Neural crest cell (in vitro differentiated cells): ENCODE measurements at places on chromosomes 12 and 14. TPM values are rescaled to one million over a fixed set of nuclear protein-coding genes. Genes with fewer than 3 reads are reported as not detected.

GRCh38 chr14:60856111-60856510 lies 121.5 kb downstream of the MNAT1 start:
- H3K4me3 ChIP-seq = no peak overlapping the region
- H3K27ac ChIP-seq = no peak overlapping the region
- no peaks in the 10 kb centered on the region for H3K4me1 ChIP-seq
- no peak for DNase-seq

GRCh38 chr12:1525858-1526257 lies 68.5 kb downstream of the FBXL14 start:
- H3K36me3 ChIP-seq = no peaks in the 10 kb centered on the region
- no peak for DNase-seq
- H3K27ac ChIP-seq = no peak overlapping the region
- peaks cover 18% of the 10 kb centered on the region for H3K4me1 ChIP-seq

DNA sequence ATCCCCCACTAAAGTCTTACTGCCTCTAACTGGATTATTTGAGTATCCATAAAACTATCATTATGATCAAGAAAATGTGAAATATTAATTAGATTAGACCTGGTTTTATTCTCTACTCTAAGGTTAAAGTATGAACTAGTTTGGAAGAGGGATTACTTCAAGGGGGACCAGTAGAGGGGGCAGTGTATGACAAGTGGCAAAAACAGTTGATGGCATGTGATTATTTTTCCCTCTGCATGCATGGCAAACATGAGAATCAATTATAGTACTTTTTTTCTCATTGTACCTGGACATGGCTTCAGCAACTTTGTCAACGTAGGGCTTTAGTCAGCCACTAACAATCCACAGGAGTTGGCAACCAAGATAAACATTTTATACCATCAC lies 145.0 kb upstream of the SLC38A2 start:
- no peak overlapping the region for H3K4me3 ChIP-seq
- no peak overlapping the region for H3K27ac ChIP-seq
- H3K27me3 ChIP-seq = no peaks in the 10 kb centered on the region
- no peak for DNase-seq

DNA sequence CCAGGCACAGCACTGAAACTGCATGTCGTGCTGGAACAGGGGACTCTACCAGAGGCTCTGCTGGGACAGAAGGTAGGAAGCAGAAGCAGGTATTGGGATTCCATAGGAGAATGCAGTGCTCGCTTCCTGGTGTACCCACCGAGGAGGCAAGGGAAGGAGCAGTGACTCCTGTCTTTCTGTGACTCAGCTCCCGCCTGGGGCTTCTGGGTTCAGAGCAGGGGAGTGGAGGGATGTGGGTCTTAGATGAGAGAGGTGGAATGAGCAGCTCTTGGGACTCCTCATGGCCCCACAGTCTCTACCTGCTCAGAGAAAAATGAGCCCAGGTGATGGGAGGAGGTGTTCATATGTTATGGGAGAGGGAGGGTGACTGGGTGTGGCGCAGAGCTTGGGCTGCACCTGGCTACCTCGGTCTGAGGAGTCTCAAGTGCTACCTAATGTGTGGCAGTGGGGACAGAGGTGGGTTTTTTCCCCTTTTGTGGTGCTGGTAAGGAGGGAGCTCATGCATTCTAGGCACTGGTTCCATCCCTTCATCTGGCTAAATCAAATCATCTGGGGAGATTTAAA lies 26.3 kb downstream of the WNT5B start:
- H3K27ac ChIP-seq = no peak overlapping the region
- no peak for DNase-seq
- no peak overlapping the region for H3K4me3 ChIP-seq
- H3K4me1 ChIP-seq = peaks cover 10% of the 10 kb centered on the region

- peak; percentile 45 for DNase-seq
- no peak within 1 kb of the TSS for H3K27ac ChIP-seq
- peak within 1 kb of the TSS; percentile 86 for H3K4me3 ChIP-seq
- no peaks in the 10 kb centered on the region for H3K4me1 ChIP-seq
- no peaks in the 10 kb centered on the region for H3K36me3 ChIP-seq
Observed at GRCh38 chr14:105180592-105181548, at the start of gene NUDT14. TSS of gene NUDT14 (minus strand) at chr14:105181312. CDS start at chr14:105181209, 103 bp downstream.

DNA sequence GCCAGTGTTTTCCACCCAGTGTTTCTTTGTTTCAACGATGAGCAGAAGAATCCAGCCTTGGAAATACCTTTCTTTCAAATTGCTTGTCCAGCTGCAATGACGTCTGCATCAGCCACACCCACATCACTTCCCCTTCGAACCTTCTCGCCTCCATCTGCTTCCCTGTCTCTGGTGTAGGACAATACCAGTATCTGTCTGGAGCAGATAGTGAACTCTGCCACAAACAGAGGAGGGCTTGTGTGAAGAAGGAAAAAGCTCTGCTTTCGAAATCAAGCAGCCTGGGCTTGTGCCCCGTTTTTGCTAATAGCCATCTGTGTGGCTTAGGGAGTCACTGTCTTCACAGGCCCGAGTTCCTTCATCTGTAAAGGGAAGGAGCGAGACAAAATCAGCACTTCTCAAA lies 415.4 kb downstream of the ZFP36L1 start:
- peak overlapping the region; percentile 80 for H3K4me3 ChIP-seq
- peak overlapping the region; percentile 97 for H3K27ac ChIP-seq
- peak; percentile 36 for DNase-seq
- H3K36me3 ChIP-seq = no peaks in the 10 kb centered on the region
- H3K27me3 ChIP-seq = no peaks in the 10 kb centered on the region
- peaks cover 71% of the 10 kb centered on the region for H3K4me1 ChIP-seq

- H3K4me1 ChIP-seq = peaks cover 56% of the 10 kb centered on the region
- no peak overlapping the region for H3K27ac ChIP-seq
- H3K36me3 ChIP-seq = no peaks in the 10 kb centered on the region
Observed at GRCh38 chr14:74511966-74512830, 18.6 kb downstream of the ISCA2 start.

GRCh38 chr14:91883753-91884152 lies 16.4 kb upstream of the TC2N start:
- H3K4me3 ChIP-seq = no peak overlapping the region
- H3K4me1 ChIP-seq = peaks cover 4% of the 10 kb centered on the region
- H3K27ac ChIP-seq = no peak overlapping the region
- H3K27me3 ChIP-seq = no peaks in the 10 kb centered on the region
- no peaks in the 10 kb centered on the region for H3K36me3 ChIP-seq
- DNase-seq = no peak

DNA sequence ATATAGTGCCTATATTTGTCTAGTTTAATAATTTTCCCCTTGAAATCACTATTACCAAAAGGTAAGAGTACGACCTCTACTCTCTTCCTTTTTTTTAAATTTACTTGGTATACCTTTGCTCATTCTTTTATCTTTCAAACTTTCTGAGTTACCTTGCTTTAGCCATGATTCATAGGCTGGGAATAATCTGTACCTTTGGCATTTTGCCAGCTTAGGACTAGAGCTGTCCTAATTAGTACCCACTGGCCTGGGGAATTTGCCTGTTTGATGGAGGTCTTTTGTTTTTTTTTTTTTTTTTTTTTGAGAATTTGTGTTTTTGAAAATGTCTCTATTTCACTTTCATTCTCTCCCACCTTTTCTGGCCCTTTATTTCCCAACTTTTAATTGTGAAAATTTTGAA lies 8.7 kb upstream of the SLC4A8 start:
- H3K27me3 ChIP-seq = peaks cover 4% of the 10 kb centered on the region
- DNase-seq = no peak
- no peaks in the 10 kb centered on the region for H3K36me3 ChIP-seq
- H3K4me1 ChIP-seq = peaks cover 20% of the 10 kb centered on the region
- no peak overlapping the region for H3K27ac ChIP-seq

DNA sequence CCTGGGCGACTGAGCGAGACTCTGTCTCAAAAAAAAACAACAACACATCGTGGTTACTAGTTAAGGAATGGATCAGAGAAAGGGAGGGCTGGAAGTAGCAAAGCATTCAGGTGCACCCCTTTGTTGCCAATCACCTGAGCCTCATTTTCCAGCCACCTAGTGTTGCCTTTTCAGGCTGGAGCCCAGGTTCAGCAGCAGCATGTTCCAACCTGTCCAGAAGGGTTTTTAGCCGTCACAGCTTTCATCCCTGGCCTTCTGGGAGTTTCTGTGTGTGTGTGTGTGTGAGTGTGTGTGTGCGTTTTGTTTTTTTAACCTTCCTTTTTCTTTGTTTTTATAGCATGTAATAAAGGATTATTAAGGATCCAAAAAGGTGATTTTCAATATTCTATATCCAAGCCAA lies 121.1 kb upstream of the ATF1 start:
- no peaks in the 10 kb centered on the region for H3K36me3 ChIP-seq
- H3K4me1 ChIP-seq = peaks cover 11% of the 10 kb centered on the region
- no peak for DNase-seq
- no peak overlapping the region for H3K4me3 ChIP-seq

- H3K27ac ChIP-seq = no peak overlapping the region
- no peak for DNase-seq
- no peaks in the 10 kb centered on the region for H3K27me3 ChIP-seq
- no peak overlapping the region for H3K4me3 ChIP-seq
- no peaks in the 10 kb centered on the region for H3K36me3 ChIP-seq
- H3K4me1 ChIP-seq = peaks cover 14% of the 10 kb centered on the region
Observed at GRCh38 chr12:125151284-125151683, 86.0 kb downstream of the AACS start.

DNA sequence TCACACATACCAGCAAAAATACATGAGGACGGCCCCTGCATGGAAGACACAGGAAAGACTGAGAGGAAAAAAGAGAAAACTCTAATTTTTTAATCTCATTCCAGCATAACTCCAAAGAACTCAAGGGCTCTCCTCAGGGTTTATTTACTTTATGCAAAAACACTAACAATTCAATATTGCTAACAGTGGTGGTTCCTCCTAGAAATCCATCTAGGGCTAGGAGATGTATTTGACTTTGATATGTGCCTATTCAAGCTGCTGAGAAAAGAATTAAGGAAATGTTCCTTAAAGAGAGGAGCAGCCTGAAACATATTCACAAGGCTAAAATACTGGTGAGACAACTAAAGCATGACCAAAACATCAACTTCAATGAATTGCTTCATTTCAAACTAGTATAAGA lies 57.0 kb downstream of the SLC25A21 start:
- H3K36me3 ChIP-seq = peaks cover 3% of the 10 kb centered on the region
- no peak for DNase-seq
- no peak overlapping the region for H3K27ac ChIP-seq

DNA sequence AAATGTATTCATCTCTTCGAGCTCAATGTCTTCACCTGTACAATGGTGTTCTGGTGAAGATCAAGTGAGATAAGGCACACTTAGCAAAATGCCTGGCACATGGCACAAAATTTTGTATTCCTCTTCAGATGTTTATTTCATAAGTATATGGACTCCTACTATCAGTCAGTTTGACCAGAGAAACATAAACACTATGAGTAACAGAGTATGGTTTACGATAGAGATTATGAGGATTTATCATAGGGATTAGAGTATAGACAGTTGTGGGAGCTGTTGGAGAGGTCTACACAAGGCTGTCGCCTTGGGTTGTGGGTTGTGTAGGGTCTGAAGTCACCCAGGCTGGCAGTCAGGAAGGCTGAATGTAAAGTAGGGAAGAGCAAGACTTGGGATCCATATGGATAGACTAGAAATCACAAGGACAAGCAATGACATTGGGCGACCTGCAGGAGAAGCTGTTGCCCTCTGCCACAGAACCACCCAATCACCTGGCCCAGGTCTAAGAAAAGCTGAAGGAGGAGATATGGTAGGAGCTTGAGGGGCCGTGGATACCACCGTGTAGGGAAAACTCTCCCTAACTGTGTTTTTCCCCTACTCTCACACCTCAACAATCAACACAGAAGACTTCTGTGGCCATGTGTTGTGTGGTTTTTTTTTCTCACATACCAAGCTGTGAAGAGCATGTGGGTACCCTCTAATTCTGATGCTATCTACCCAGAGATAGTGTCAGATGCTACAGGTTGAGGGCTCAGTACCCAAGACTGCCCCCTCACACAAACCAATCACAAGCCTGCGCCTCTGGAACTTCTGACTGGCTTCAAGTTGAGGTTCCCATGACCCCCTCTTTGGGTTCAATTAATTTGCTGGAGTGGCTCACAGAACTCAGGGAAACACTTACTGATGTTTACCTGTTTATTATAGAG lies 27.2 kb upstream of the RESF1 start:
- H3K4me3 ChIP-seq = no peak overlapping the region
- peaks cover 5% of the 10 kb centered on the region for H3K4me1 ChIP-seq
- DNase-seq = no peak
- no peaks in the 10 kb centered on the region for H3K36me3 ChIP-seq
- no peaks in the 10 kb centered on the region for H3K27me3 ChIP-seq

DNA sequence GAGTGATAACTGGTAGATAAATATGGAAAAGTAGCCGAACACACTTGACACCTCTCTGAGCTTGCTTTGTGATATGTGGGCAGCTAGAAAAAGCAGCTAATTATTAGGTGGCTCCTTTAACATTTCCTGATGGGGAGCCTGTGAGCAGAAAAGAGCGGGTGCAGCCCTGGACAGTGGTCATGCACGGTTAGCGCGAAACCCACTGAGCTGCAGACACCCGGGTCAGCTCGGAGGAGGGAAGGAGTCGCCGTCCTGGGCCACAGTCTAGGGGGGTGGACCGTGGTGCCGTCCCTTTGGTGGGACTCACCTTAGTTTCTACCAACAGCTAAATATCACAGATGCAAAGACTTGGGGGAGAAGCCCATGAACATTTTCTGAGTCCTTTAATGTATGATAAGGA lies 6.6 kb downstream of the COA8 start:
- peak overlapping the region; percentile 53 for H3K4me3 ChIP-seq
- H3K27me3 ChIP-seq = no peaks in the 10 kb centered on the region
- H3K27ac ChIP-seq = peak overlapping the region; percentile 92
- H3K4me1 ChIP-seq = peaks cover 23% of the 10 kb centered on the region
- peaks cover 2% of the 10 kb centered on the region for H3K36me3 ChIP-seq
- DNase-seq = no peak

DNA sequence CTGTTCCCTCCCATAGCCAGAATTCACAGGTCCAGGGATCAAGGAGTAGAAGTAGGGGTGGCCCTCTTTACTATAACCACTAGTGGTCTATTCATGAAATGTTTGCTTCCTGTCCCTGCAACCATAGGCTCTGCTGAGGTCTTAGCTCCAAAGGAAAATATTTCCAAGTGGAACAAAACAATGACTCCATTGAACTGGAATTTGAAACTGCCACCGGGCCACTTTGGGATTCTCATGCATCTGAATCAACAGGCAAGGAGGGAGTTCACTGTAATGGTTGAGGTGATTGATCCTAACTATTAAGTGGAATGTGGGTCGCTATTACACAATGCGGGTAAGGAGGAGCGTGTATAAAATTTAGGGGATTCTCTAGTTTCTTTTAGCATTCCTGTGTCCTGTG lies 197.0 kb downstream of the ETNK1 start:
- H3K27ac ChIP-seq = no peak overlapping the region
- no peaks in the 10 kb centered on the region for H3K27me3 ChIP-seq
- no peak overlapping the region for H3K4me3 ChIP-seq
- H3K36me3 ChIP-seq = no peaks in the 10 kb centered on the region
- no peak for DNase-seq
- H3K4me1 ChIP-seq = peaks cover 5% of the 10 kb centered on the region

DNA sequence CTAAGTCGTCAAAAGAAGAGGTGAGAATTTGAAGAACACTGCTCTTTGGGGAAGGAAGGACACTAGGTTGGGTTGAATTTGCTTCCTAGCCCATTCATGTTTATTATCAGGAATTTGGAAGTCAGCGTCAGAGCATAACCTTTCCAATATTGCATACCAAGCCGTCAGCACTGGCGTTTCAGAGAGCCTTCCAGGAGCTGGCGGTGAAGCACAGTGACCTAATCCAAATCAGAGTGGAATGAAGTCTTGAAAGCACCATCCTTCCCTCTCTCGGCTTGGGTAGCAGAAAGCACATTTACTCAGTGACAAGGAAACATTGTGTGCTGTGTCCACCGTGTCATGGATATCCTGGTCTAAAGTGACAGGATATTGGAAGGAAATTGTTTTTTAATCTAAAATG lies 240.3 kb upstream of the PELI2 start:
- peaks cover 2% of the 10 kb centered on the region for H3K27me3 ChIP-seq
- no peaks in the 10 kb centered on the region for H3K36me3 ChIP-seq
- H3K4me1 ChIP-seq = peaks cover 5% of the 10 kb centered on the region
- no peak overlapping the region for H3K4me3 ChIP-seq

The STX2 gene
- 31.0 and 32.7 TPM in 2 replicates for total RNA-seq

The VWF gene
- total RNA-seq = 0.02 and 0.21 TPM in 2 replicates

The PXN gene
- total RNA-seq = 54.5 and 61.5 TPM in 2 replicates

The MLXIP gene
- 39.8 and 44.5 TPM in 2 replicates for total RNA-seq
